ENCODE measurements at places on chromosomes 13 and 19.
A peak's percentile ranks its signal among the peaks of the same experiment; 100 is the strongest.

DNA sequence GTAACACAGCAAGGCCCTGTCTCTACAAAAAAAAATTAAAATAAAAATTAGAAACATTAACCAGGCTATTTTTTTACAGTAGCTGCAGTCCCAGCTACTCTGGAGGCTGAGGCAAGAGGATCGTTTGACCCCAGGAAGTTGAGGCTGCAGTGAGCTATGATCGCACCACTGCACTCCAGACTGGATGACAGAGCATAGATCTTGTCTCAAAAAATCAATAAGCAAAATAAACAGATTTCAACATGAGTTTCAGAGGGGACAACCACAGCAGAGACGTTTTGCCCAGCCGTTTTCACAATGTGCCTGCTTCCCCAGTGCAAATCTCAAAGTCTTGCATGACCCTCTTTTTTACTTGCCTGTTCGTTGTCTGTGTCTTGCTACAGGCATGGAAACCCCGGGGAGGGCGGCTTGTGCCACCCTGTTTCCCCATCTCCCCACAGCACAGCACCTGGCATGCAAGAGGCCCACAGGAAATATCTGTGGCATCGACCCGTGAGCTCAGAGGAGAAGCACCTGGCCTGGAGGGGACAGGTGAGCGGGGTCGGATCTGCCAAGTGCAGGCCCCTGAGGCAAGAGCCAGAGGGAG, 222.0 kb upstream of the ZNF507 start:
- no peak for DNase-seq

GRCh38 chr13:24161980-24162525, 1.5 kb downstream of the SPATA13 start:
- no peak for DNase-seq

GRCh38 chr13:42420304-42420703, 148.4 kb downstream of the AKAP11 start:
- DNase-seq: no peak

- no peak for DNase-seq
Measured at GRCh38 chr13:32895296-32895695, 120.9 kb upstream of the KL start.

- no peak for DNase-seq
Measured at GRCh38 chr19:1263188-1263587, 5.9 kb upstream of the CIRBP start.

GRCh38 chr13:75960538-75960994, 324.4 kb downstream of the LMO7 start:
- DNase-seq: no peak

DNA sequence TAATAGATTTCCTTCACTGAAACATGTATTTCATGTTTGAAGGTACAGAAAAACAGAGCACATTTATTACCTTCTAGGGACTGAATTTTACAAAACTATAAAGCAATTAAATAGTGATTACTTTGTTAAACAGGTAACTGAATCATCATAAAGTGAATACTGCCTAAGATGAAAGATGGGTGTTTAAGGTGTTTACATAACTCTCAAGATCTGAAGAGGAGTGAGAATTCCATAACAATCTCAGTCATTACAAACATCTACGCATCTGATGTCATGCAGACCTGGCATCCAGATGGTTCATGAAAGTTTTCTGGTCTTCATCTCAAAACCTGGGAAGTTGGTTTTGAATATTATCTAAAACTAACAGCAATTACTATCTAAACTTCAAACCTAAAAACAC, 80.4 kb downstream of the MIPEP start:
- DNase-seq: no peak

DNA sequence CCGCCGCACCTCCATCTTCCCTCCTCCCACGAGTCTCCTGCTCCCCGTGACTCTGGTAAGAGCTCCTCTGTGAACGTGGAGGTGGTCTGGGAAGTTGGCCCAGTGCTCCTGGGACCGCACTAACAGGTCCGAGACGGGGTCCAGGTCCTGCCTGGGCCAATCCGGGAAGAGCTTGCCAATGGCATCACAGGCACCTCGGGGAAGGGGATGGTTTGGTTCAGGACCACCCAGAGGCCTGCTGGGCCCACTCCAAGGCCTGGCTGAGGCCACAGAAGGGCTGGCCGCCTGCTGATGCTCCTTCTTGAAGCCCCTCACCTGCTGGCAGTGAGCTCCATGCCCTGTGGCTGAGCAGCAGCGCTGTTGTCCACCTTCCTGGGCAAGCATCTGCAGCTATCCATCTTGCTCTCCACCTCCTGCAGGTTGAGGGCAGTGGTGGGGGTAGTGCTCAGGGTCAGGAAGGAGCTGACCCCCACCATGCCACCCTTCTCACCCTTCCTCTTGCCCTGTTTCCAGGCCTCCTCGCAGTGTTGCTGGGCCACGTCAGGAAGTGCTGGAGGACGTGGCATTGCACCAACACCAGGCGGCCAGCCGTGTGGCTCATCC, 41.2 kb upstream of the TPM4 start:
- no peak for DNase-seq

- DNase-seq: no peak
Measured at GRCh38 chr19:30718707-30719106, 346.5 kb downstream of the ZNF536 start.

- DNase-seq: no peak
Measured at GRCh38 chr13:24226762-24227161, 66.2 kb downstream of the SPATA13 start.

- DNase-seq: no peak
Measured at GRCh38 chr19:1182727-1183126, 8.7 kb upstream of the SBNO2 start.

DNA sequence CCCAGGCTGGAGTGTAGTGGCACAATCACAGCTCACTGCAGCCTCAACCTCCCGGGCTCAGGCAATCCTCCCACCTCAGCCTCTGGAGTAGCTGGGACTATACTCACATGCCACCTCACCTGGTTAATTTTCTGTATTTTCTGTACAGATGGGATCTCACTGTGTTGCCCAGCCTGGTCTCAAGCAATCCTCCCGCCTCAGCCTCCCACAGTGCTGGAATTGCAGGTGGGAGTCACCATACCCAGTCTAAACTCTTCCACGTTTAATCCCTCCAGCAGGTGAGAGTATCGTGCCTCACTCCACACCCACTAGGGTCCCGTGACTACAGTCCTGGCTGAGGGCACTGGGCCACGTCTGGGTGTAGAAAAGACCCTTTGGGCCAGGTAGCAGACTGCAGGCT, 16.5 kb downstream of the BCAT2 start:
- no peak for DNase-seq

DNA sequence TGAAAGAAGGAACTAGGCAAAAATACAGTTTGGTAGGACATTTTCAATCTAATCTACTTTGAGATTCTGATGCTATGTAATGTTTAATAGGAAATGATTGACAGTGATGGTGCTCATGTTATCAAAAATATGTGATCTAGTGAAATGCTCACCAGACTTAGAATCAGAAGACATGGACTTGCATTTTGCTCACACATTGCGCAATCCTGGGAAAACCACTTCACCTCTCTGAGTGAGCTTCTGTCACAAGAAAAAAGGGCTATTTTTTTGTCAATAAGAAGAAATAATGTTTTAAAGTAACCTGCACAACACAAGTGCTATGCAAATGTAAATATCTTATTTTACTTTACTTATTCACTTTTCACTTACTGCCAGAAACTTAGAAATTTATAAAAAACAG, 380.9 kb upstream of the HTR2A start:
- DNase-seq: no peak

GRCh38 chr13:89205856-89206520, 1534.8 kb downstream of the SLITRK5 start:
- DNase-seq: peak; percentile 27

DNA sequence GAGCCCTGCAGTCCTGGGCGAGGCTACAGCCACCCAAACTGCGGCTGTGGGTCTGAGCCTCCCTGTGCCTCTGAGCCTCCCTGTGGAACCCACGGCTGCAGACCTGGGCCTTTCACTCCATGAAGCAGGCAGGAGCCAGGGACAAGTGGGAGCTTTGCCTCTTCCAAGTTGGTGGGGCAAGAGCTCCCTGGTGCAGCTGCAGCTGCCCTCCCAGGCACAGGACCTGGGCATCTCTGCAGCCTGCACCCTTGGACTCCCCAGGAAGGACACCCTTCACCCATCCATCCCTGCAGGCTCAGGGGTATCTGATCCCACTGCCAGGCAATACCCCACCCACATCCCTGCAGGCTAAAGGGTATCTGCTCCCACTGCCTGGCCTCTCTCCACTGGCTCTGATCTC, 2.3 kb downstream of the TEX26 start:
- no peak for DNase-seq

GRCh38 chr19:16334411-16334810, 9.8 kb downstream of the KLF2 start:
- peak; percentile 28 for DNase-seq

DNA sequence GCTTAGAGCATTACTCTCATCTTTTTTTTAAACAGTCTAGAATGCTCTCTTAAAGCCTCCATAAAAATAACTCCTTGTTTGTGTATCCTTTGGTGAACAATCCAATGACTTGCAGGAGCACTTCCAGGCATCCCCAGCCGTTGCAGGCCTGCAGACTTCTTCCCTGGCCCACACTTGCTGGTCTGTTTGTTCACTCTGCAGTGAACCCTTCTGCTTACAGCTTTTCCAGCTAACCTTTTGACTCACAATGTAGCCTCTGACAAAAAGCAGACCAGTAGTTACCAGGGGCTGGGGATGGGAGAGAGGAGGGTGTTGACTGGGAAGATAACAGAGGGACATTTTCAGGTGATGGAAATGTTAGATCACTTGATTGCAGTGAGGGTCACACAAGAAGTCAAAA, 9.1 kb downstream of the GPR42 start:
- DNase-seq: no peak

DNA sequence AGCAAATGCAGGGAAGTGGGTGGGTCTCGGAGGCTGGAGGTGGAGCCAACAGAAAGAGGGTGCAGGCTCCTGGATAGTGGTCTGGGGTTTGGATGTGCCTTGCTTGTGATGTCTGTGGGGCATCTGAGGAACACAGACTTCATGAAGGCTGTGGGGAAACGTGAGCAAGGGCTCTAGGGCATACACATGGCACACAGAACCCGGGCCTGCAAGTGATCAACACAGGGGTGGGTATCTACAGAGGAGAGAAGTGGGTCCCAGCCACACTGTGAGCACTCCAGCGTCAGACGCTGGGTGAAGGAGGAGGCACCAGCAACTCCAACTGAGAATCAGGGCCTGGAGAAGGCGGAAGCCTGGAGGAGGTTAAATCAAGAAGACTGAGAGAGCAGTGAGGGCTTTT, 5.4 kb upstream of the UBE2M start:
- DNase-seq: no peak

DNA sequence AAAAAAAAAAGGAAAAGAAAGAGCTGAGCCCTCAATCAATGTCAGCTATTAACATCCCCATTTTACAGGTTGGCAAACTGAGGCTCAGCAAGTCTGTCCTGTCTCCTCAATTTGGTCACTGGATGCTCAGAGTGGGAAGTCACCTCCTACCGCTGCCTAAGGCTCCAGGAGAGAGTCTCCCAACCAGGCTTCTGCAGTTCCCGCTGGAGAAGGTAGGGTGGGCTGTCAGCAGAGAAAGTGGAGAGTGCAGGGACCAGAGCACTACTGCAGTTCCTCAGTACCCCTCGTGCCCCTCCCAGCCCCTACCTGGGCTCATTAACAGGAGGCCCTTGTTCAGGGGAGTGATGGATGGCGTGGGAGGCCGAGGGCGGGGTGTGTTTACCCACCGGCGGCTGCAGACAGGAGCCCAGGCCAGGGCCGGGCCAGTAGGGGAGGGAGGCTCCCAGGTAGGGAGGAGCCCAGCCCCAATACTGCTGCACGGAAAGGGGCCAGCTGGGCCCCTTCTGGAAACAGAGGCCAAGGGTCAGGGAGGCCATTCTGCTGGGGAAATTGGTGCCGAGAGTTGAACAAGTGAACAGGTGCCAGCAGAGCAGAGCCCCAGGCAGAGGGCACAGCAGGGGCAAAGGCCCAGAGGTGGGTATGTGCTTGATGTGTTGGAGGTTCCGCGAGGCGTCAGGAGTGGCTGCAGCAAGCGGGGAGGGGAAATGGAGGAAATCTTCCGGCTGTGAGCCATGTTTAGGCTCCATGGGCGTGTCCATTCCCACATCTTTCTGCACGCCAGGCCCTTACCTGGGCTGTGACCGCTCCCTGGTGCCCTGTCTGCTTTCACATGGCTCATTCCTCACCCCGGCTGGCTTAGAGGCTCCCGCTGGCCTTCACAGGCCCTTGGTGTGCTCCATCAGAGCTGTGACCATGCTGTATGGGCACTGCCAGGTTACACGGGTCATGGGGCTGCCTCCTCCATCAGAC, 7.6 kb upstream of the COMP start:
- no peak for DNase-seq

- no peak for DNase-seq
Measured at GRCh38 chr19:576768-577438, 4.5 kb downstream of the BSG start.

DNA sequence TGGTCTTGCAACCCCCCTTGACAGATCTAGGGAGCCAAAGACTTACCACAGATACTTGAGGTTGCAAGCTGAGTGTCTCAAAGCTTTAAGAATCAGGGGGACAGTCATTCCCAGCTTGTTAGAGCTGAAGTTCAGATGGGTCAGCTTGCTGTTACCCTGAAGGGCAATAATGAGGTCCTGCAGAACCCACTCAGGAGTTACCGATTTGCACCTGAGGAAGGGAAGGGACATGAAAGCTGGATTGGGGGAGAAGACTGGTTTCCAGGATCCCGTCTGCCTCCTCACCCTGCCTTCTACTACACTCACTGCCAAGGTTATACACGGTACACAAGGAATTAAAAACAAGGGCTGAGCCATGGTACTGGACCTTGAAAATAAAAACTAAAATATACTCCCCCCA, 24.4 kb downstream of the NLRP13 start:
- DNase-seq: no peak

- no peak for DNase-seq
Measured at GRCh38 chr13:45439781-45440462, 21.7 kb upstream of the SLC25A30 start.

DNA sequence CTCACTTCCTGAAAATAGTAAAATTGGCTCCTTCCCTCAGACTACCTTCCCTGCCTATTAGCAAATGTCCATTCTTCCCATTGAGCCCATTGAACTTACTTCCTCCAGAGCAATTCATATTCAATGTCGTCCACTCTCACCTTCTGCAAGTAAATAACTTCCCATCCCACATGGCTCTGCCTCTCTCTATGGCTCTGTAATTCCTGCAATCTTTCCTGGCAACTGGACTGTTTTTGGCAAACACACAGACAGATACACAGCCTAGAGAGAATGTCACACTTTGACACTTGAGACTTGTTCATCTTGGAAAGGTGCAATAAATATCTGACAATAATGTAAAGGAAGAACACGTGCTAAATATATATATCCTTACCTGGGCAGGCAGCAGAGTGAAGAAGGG, 18.3 kb downstream of the UQCRFS1 start:
- no peak for DNase-seq

DNA sequence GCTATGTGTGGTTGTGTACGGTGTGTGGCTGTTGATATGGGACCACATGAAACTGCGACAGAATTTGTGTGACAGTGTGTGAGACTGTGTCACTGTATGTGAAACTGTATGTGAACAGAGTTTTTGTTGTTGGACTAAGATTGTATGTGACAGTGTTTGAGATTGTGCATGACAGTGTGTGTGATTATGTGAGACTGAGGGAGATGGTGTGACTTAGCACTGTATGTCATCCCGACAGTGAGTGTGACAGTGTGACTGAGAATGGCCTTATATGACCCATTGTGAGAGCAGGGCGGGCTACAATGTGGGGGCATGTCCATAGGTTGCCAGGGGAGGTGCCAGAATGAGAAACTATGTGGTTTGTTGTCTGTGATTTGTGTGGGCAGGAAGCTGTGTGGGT, 930 bp downstream of the ZNF583 start:
- peak; percentile 2 for DNase-seq

GRCh38 chr13:75341028-75341427, 140.9 kb downstream of the TBC1D4 start:
- no peak for DNase-seq

All from HT1080 (cell line).